ENCODE measurements at places on chromosomes 4 and X.

- DNase-seq: no peak
Measured at GRCh38 chr4:2927016-2927695, 36.0 kb downstream of the NOP14 start.

DNA sequence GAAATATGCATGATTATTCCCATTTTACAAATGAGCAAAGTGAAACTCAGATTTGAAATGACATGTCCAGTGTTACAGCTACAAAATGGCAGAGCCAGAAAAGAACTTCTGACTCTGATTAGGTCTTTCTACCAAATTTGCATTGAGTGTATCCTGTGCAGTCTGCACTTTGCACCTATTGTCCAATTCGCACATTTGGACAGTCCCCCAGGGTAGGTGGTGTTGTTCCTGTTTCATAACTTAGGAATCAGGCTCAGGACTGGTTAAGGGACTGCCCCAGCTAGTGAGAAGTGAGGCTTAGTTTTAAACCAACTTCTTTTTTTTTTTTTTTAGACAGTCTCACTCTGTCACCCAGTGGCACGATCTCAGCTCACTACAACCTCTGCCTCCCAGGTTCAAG lies 137.9 kb upstream of the NALF2 start:
- DNase-seq: no peak

DNA sequence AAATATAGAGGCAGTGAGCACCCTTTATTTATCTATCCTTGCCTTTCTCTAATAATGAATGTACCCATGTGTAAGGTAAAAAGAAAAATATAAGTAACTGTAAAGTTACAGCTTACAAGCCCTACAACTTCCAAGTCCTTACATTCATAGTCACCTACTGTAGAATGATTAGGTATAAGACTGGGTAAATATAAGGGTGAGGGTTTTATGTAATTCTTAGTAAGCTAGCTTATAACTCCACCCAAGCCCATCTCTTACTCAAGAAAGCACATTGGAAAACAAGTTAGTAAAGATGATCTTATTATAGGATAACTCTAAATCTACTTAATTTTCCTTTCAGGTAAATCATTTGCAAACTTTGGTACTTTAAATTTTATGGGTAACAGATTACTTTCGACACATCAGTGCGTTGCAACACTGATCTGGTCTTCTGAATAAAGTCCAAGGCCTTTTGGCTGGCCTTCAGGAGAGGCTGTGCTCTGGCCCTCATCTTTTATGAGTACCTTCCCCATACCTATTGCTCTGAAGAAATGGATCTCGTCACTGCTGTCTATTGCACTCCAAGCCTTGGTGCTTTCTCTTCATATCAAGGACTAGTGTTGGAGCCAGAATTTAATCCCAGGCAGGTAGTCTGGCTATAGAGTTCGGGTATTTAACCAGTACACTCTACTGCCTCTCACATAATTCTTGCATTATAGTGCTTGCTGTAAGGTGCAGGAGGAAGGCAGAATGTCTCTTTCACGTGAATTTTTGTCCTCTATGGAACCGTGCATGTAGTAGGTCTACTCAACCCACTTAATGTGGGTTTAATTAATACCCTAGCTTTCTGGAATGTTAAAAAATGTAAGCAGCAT lies 443.6 kb upstream of the AR start:
- DNase-seq: no peak

DNA sequence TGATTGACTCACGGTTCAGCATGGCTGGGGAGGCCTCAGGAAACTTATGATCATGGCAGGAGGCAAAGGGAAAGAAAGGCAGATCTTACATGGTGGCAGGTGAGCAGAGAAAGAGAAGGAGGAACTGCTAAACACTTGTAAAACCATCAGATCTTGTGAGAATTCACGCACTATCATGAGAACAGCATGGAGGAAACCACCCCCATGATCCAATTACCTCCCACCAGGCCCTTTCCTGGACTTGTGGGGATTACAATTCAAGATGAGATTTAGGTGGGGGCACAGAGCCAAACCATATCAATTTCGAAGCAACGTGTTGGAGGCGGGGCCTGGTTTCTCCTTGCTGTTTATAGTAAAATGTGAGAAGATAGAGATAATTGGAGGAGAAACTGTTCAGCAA lies 167.4 kb downstream of the GABRB1 start:
- no peak for DNase-seq

- DNase-seq: no peak
Measured at GRCh38 chr4:176286728-176287127, 17.7 kb upstream of the ASB5 start.
